GF-D8 (cell line): ENCODE measurements at places on chromosomes 1 and 21.

- DNase-seq = no peak
Observed at GRCh38 chr1:91502672-91503184, 2.1 kb downstream of the CDC7 start.

- no peak for DNase-seq
Observed at GRCh38 chr1:208381481-208381880, 137.3 kb upstream of the PLXNA2 start.

DNA sequence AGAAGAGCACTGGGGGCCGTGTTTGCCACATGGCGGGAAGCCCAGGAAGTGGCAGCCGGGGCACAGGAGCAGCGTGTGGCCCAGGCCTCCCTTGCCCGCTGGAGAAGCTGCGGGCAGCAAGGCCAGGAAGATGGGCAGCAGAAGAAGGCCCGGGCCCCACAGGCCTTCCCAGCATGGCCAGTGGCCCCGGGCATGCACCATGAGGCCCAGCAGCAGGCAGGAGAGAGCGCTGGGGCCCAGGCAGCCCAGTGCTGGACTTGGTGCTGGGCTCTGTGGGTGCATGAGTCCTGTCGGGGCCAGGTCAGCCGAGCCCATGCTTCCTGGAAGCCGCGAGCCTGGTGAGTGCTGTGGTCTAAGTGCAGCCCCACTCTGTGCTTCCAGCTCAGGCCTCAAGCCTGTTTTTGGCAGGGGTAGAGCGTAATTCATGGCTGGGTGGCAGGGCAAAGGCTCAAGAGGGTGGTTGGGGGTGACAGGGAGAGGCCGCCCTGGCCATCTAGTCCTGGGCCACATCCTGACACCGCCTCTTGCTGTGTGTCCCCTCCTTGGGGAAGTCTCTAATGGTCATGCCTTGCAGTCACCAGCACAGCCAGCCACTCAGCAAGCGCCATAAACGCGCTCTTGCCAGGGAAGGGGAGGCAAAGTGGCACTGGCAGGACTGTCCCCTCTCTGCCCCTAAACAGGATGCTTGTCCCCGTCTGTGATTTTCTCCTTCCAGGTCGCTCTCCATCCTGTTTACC, 21.3 kb downstream of the MTHFR start:
- DNase-seq = no peak

DNA sequence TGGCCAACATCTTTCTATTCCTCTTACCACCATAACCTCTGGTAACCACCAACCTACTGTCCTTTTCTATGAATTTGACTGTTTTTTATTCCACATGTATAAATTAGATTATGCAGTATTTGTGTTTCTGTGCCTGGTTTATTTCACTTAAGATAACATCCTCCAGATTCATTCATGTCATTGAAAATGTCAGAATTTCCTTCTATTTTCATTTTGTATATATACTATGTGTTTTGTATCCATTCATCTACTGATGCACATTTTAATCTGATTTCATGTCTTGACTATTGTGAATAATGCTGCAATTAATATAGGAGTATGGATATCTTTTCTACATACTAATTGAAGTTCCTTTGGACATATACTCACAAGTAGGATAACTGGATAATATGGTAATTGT, 403.2 kb downstream of the NCAM2 start:
- no peak for DNase-seq

DNA sequence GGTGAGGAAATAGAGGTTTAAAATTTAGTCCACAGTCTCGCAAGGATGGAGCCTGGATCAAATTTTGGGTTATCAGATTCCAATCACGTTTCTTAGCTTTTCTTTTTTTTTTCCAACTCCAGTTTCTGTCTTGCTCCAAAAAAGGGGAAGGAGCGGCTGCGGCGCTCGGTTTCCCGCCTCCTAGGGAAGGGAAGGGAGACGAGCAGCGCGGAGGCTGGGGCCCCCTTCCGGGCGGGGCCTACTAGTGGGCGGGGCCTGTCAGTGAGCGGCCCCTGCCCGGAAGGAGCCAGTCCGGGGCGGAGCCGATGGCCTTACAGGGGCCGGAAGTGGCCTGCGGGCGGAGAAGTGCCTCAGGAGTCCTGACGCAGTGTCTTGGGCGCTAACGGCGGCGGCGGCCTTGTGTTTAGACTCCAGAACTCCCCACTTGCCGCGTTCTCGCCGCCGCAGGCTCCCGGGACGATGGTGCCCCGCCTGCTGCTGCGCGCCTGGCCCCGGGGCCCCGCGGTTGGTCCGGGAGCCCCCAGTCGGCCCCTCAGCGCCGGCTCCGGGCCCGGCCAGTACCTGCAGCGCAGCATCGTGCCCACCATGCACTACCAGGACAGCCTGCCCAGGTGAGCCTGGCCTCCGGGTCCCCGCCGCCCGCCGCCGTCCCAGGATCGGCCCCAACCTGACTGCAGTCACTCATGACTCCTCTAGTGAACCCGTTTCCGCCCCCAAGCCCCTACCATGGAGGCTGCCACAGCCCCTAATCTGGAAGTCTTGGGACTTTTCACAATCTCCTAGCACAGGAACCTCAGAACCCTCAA, at the start of gene CPT2:
TSS of gene CPT2 (plus strand) at position 340 of the 806 bp plus-strand sequence. CDS start at position 460, 120 bp downstream.
- peak; percentile 86 for DNase-seq

DNA sequence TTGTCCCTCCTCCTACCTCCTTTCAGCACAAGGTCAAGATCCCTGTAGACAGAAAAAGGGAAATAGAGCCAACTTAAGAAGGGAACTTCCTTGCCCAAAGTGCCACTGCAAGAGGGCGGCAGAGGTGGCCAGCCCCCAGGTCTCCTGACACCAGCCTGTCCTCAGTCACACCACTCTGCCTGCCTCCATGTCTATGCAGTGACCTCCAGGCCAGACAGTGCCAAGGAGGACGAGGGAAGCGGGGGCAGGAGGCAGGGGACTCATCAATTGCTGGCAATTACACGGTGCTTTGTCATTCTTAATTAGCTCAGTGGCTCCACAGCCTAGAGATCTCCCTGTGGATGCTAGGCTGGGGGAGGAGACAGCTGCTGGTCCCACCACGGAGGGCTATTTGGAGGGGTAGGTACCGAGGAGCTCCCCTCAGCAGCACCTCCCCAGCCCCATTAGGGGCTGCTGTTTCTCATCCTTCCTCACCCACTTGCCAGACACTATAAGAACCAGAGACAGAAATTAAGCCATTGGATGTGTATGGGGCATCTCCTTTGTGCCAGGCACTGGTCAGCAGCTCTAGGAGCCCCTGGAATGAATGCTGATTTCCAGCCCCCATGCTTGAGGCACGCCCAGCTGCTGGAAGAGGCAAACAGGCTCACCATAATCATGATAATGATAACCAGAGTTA, 6.1 kb upstream of the LDLRAP1 start:
- no peak for DNase-seq

DNA sequence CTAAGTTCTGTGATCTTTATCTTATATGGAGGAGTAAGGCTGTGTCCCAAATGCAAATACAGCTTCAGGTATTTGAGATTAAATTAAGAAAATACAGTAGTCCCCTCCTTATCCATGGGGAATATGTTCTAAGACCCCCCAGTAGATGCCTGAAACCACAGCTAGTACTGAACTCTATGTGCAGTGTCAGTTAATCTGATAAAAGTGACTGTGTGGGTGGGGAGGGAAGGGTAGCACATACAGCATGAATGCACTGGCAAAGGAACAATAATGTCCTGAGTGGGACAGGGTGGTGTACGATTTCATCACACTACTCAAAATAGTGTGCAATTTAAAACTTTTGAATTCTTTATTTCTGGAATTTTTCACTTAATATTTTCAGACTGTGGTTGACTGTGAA, 83.1 kb downstream of the HS2ST1 start:
- DNase-seq = no peak

GRCh38 chr1:18495635-18496034, 14.9 kb downstream of the KLHDC7A start:
- DNase-seq = no peak

DNA sequence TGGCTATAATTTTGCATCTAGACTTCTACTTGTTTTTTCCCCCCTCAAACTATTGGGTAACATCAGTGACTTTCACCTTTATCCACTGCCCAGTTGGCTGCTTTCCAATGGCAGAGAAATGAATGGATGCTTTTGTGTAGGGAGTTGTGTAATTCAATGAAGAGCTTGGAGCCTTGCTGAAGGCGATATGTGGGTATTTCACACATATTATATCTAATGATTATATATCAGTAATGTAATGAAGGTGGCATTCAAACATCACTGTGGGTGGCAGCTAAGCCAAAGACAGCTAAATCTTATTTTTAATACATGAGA, 81.2 kb downstream of the TGFB2 start:
- DNase-seq = no peak

GRCh38 chr21:25890001-25890400, 155.2 kb downstream of the GABPA start:
- no peak for DNase-seq

DNA sequence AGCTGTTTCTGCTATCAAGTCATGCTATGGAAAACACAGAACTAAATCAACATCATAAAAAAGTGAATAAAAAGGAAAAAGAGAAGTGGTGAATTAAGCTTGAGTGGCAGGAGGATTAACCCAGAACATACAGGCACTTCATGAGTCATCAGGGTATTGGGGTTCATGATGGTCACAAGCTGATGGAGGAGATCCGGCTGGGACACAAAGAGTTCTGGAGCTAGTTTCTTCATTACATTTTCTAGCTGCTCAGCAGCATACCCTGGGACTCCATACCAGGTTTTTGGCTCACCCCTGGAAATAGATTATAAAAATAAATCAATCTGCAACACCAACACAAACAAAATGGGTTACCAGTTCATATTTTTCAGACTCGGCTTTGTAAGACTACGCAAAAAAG, 42.5 kb upstream of the SYT2 start:
- no peak for DNase-seq

DNA sequence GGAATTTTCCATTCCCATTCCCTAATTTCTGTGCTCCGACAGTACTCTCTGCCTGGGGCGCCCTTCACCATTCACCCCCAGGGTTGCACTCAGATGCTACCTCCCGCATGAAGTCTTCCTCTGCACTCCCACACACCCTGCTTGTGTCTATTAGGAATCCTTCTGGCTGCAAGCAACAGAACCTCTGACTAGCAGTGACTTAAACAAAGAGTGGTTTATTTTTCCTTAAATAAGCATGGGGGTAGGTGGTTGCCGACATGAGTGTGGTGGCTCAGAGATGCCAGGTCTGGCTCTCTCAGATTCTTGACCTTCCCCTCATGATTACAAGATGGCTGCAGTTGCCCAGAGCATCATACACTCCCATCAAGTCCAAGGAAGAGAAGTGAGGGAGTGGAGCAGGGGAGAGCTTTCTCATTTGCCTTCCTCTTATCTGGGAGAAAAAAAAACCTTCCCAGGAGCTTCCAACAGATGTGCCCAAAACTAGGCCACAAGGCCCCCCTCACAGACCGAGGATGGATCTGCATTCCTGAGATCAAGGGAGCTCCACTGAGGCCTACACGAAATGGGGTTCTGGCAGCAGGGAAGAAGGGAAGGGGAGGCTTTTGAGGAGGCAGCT, 49.6 kb upstream of the LBR start:
- no peak for DNase-seq

DNA sequence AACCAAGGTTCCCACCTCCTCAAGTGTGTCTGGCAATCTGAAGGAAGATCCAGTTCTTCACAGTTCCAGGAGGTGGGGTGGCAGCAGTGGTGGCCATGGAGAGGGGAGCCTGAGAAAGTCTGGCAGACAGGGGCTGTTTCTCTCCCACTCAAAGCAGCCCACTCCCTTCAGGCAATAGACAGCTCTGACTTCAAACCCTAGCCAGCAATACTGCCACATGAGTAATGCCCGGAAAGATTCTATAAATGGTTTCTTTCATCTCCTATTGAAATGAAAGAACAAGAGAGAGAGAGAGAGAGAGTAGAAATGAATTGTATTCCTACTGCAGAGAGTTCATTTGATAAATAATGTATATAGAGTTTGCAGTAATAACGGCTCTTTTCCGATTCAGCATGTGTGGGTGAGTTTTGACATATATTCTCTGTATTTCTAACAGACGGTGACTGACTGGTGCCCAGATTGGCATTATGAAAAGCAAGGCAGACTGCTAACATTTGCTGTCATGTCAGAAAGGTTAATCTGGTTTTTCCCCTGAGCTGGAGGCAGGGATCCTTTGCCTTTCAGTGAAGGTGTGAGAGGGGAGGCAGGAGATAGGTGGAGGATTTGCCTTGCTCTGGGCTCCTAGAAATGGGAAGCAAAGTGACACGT, 267.1 kb upstream of the KIAA0040 start:
- no peak for DNase-seq

GRCh38 chr1:219523411-219523810, 89.5 kb downstream of the ZC3H11B start:
- no peak for DNase-seq

GRCh38 chr1:155990005-155990739, 11.8 kb upstream of the ARHGEF2 start:
- DNase-seq = peak; percentile 41

DNA sequence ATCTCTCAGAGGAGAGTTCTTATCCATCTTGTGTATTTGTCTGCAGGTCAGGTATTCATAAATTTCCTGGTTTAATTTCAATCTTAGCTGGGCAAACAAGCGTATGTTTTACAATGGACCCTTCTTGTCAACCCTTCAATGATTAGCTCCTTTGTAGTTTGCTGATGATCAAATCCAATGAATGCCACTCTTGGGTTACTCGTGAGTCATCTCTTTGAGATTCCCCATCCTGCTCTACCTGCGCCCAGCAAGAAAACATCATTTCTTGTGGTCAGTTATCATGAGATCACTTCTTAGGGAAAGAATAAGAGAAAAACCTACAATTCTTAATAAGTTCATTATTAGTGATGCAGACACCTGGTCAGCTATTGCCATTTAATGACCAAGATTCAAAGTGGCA, 572.3 kb upstream of the PKN2 start:
- DNase-seq = no peak

DNA sequence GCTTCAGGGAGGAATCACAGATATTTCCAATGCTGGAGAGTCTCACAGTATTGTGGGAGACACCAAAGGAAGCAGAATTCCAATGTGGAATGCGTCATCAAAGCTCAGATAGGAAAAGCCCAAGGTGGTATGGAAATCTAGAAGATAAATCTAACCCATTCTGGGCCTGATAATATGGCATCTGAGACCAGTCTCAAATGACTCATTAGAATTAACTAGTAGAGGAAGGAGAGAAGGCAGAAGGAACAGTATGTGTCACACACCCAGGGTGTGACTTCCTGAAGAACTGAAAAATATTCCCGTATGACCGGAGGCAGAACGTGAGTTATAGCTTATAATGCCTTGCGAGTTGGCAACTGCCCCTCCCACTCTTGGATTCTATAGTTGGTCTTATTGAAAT, 499.2 kb downstream of the PLPP3 start:
- no peak for DNase-seq
